AG08396 (cell line): ENCODE measurements at places on chromosomes 3 and 15.

DNA sequence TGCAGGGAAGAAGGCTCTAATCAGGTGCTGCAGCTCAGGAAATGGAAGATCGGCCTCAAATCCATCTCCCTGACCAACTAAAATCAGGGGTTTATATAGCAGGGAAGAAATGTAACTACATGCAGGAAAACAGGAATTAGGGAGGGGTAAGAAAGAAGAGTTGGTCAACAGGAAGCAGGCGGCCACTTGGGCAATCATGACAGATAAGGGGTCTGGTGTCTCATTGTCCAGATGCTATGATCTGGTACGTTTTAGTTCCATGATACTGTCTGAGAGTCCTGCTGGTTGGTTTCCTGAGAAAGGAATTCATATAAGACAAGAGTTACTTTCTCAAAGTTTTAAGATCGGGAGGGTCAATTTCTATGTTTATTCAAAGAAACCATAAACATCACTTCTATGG lies 24.2 kb downstream of the KATNBL1 start:
- DNase-seq, result no peak

- DNase-seq, result no peak
Measured at GRCh38 chr15:95868450-95868849, 462.1 kb upstream of the NR2F2 start.

- DNase-seq, result no peak
Measured at GRCh38 chr3:19347671-19348070, 199.4 kb downstream of the KCNH8 start.

- DNase-seq, result no peak
Measured at GRCh38 chr15:62450061-62450460, 285.0 kb upstream of the C2CD4B start.

GRCh38 chr15:75023872-75024636 lies 664 bp downstream of the PPCDC start:
- peak; percentile 35 for DNase-seq

- no peak for DNase-seq
Measured at GRCh38 chr3:157438194-157438730, 1.6 kb downstream of the PTX3 start.
